ENCODE measurements at places on chromosomes 2 and 18.
A peak's percentile ranks its signal among the peaks of the same experiment; 100 is the strongest.

- no peak for DNase-seq
- no peaks in the 10 kb centered on the region for H3K27me3 ChIP-seq
- no peak overlapping the region for H3K27ac ChIP-seq
- H3K36me3 ChIP-seq, result peaks cover 60% of the 10 kb centered on the region
Measured at GRCh38 chr2:127984551-127984950, 43.3 kb downstream of the SAP130 start.

- H3K27me3 ChIP-seq, result peaks cover 4% of the 10 kb centered on the region
- H3K36me3 ChIP-seq, result no peaks in the 10 kb centered on the region
- peaks cover 47% of the 10 kb centered on the region for H3K4me1 ChIP-seq
- no peak overlapping the region for H3K4me3 ChIP-seq
- no peak overlapping the region for H3K27ac ChIP-seq
- no peak for DNase-seq
Measured at GRCh38 chr2:25371253-25372241, 29.8 kb upstream of the DNMT3A start.

GRCh38 chr2:96530144-96530430, 6.5 kb upstream of the ARID5A start:
- H3K4me1 ChIP-seq, result peaks cover 67% of the 10 kb centered on the region
- no peaks in the 10 kb centered on the region for H3K36me3 ChIP-seq
- no peak overlapping the region for H3K27ac ChIP-seq
- peaks cover 4% of the 10 kb centered on the region for H3K27me3 ChIP-seq

DNA sequence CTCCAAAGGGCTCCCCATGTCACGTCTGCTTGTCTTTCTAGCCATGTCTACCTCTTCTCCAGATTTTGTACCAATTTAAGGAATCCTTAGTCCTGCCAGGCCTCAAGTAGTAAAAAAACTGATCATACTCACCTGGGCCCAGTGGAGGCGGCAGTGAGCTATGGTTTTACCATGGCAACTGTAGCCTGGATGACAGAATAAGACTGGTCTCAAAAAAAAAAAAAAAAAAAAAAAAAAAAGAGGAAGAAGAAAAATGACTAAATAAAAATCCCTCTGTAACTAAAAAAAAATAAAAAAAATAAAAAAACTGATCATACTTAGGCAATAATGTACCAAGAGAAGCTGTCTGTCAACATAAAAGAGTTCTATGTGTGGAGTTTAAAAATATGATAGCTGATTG, 221.6 kb downstream of the NR4A2 start:
- H3K27me3 ChIP-seq, result no peaks in the 10 kb centered on the region
- no peak overlapping the region for H3K27ac ChIP-seq
- H3K4me1 ChIP-seq, result no peaks in the 10 kb centered on the region
- peak; percentile 10 for DNase-seq

DNA sequence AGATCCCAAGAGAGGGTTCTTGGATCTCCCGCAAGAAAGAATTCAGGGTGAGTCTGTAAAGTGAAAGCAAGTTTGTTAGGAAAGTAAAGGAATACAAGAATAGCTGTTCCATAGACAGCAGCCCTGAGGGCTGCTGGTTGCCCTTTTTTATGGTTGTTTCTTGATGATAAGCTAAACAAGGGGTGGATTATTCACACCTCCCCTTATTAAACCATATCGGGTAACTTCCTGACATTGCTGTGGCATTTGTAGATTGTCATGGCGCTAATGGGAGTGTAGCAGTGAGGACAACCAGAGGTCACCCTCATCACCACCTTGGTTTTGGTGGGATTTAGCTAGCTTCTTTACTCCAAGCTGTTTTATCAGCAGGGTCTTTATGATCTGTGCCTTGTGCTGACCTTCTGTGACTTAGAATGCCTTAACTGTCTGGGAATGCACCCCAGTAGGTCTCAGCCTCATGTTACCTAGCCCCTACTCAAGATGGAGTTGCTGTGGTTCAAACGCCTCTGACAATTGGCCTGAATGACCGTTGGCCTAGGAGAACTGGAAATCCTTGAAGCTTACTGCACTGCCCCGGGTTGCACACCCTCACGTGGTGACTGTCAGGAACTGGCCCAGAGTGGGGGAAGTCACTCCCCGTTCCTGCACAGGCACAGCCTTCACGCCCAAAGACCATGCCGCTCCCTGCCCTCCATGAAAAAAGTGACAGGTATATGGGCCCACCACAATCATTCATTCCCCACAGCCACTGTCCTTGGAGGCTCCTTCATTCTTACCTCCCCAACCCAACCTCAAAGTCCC, 136.9 kb downstream of the SEPTIN10 start:
- DNase-seq, result no peak
- no peak overlapping the region for H3K27ac ChIP-seq
- H3K4me3 ChIP-seq, result no peak overlapping the region
- H3K27me3 ChIP-seq, result peaks cover 3% of the 10 kb centered on the region
- H3K36me3 ChIP-seq, result no peaks in the 10 kb centered on the region
- H3K4me1 ChIP-seq, result peaks cover 70% of the 10 kb centered on the region

DNA sequence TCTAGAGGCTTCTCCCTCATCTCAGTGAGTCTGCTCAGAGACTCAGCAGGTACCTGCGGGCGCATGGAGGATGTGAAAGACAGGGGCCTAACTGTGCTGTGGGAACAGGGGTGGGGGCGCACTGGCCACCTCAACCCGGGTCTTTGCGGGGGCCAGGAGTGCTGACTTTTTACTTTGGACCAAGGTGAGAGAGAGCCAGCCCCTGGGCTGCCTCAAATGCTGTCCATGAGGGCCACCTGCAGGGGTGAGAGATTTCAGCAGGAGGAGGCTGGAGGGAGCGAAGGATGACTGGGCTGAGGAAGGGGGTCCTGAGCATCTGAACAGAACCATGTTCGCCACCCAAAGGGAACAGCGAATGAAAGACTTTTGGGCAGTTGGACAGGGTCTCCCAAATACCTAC, 129.4 kb downstream of the TNS1 start:
- H3K27me3 ChIP-seq, result peaks cover 12% of the 10 kb centered on the region
- H3K36me3 ChIP-seq, result peaks cover 4% of the 10 kb centered on the region
- H3K4me3 ChIP-seq, result no peak overlapping the region
- H3K4me1 ChIP-seq, result peaks cover 51% of the 10 kb centered on the region
